ENCODE measurements at places on chromosomes 2 and 18.

GRCh38 chr2:170145675-170146432, 32.1 kb upstream of the MYO3B start:
- DNase-seq, result no peak

DNA sequence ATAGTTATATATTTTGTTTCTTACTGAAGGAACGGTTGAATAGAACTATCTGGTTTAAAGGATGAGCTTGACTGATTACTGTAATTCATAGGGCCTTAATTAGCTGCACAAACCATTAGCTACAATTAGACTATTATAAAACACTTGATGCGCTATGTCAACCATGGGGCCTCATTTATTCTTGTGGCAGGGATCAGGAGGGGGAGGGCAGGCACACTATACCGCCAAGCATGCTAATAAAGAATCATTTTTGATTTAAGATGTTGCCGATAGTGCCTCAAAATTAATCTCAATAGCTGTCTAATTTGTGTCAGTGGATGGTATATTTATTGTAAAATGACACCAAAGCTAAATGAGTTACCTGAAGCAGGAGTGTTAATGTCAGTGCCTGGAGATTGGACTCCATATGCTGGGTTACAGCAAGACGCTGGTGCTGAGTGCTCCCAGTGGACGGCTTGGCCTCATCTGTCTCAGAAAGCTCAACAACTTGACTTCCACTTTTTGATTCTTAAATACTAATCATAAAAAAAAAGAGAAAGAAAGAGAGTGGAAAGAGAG, 1007.0 kb upstream of the CELF4 start:
- DNase-seq, result no peak

GRCh38 chr2:60406192-60406591, 147.3 kb downstream of the BCL11A start:
- DNase-seq, result no peak

- DNase-seq, result peak; percentile 4
Observed at GRCh38 chr2:219645631-219646527, 18.4 kb downstream of the SLC4A3 start.

- DNase-seq, result no peak
Observed at GRCh38 chr2:107685421-107685986, 141.2 kb upstream of the RGPD4 start.

DNA sequence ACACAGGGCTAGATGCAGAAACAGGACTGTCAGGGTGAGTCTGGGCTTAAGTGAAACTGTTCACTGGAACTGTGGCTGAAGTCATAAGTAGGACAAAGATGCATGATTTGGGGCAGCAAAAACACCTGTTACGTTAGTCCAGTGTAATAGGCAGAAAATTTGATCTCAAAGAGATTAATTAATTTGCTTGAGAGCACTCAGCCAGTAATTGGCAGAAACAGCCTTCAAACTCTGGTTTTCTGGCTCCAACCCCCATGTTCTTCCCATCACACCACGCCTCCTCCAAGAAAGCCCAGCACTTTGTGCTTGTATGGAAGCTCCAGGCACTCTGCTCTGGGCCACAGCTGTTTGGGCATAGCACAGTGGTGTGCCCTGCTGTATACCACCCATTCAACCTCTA, 54.0 kb downstream of the CNTNAP5 start:
- no peak for DNase-seq

- DNase-seq, result no peak
Observed at GRCh38 chr2:118774458-118775133, 72.9 kb downstream of the EN1 start.

- no peak for DNase-seq
Observed at GRCh38 chr18:79471046-79471445, 75.3 kb downstream of the NFATC1 start.

DNA sequence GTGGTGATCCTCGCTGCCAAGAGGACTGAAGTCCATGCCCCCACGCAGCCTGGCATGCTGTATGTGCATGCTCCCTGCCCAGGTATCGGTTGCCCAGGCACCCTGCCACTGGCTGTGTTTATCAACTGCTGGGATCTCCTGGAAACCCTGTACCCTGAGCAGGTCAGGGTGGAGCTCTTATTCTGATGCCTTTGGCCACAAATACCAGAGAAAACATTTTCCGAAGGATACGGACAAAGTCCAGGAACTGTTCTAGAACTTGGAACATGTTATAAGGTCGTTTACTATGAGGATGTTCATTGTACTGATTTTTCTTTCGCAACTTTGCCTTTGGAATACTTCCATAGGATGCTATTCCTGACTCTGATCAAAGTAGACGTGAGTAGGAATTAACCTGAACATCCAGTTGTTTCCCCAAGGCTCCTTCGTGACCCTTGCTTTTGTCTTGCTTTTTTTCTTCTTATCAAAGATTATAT, 55.2 kb downstream of the TMEM17 start:
- no peak for DNase-seq

DNA sequence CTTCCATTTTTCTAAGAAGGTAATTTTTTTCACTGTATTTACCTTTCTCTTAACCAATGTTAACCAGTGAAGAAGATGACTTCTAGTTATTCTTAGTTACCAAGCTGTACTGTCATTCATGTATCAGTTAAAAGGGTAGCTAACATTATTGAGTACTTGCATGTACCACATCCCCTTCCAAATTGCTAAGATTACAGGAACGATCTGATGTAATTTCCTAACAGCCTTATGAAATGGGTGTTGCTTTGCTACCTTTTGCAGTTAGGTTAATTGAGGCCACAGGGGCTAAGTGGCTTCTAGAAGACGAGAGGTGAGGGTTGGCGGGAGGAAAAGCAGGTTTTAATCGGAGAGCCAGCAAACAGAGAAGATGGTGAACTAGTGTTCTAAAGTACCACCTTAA, 1.8 kb upstream of the SULT6B1 start:
- DNase-seq, result no peak

DNA sequence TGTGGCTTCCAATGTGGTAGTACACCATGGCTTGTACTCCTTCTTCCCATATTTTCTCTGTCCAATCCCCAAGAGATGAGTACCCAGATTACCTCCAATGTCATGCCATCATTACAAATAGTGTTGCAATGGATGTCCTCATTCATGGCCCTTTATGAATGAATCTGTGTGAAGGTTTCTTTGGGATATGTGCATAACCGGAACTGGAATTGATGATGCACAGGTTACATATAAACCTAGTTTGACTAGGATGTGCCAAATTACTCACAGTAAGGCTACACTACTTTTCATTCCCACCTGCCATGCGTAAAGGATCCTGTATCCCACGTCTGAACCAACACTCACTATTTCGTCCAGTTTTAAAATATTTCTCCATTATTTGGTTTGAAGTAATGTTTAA, 173.9 kb upstream of the CXCR4 start:
- DNase-seq, result no peak

GRCh38 chr2:193738892-193739291, 1544.2 kb upstream of the TMEFF2 start:
- no peak for DNase-seq

Data from pons (tissue), 1 donor.